Omental fat pad (tissue), 4 donors: ENCODE measurements at places on chromosomes 2 and 18.

GRCh38 chr2:183868153-183868552 lies 730.2 kb upstream of the ZNF804A start:
- no peak for DNase-seq

DNA sequence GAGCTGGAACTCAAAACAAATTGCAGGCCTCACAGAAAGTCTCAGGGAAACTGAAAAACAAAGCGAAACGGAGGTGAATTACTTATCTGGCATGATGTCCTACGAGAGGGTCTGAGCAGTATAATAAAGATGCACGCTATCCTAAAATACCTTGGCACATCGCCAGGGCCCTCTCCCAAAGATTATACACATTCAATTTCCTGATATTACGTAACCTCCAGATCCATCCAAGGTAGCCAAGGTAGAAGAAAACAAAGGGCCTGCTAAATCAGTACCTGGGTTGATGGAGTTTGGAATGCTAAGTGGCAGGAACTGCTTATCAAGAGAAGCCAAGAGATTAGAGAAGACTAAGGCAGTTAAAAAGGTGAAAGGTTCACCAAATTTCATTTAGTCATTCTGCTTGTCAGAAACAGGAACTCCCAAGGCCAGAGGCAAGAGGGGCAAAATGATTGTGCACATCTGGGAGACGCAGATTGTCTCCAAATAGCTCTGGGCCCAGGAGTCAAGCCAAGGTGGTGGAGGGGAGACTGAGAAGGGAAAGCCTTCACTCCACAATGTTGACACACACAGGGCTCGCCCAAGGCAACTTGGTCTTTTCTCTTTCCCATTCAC lies 236.8 kb upstream of the ATP5MC3 start:
- DNase-seq, result no peak

DNA sequence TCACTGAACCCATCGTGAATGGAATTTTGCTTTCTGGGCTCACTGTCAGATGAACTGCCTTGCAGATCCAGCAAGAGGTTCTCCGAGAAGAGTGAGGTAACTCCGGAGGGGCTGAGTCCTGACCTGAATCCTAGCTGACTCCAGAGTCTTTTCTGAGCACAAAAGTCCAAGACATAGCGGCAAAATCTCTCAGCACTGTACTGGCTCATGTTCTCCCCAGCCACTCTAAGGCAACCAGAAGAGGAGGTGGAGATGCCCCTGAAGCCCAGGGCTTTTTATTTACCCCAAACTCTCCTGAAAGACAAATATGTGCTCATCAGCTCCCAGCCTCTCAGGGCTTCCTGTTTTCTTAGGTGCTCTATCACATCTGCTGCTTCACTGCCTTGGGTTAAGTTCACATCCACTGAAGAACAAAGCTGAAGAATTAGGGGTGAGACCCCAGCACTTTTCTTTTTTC lies 221.8 kb downstream of the MREG start:
- DNase-seq, result no peak

- no peak for DNase-seq
Measured at GRCh38 chr2:33505966-33506365, 29.5 kb downstream of the RASGRP3 start.

DNA sequence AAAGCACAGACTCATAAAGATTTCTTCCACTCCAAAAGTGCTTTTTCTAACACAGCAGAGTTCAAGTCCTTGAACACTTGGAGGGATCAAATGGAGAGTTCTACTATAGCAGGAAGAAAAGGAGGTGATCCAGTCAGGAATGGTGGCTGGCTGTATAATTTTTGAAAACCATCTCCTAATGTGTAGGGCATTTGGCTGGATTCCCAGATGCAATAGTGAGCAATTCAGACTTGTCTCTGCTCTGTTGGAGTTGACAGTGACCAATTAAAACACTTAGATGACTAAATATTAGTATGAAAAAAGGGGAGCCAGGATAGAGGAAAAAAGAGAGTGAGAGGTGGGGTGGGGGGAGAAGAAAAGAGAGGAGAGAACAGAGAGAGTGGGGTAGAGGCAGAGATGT lies 5.3 kb upstream of the G6PC2 start:
- DNase-seq, result no peak

DNA sequence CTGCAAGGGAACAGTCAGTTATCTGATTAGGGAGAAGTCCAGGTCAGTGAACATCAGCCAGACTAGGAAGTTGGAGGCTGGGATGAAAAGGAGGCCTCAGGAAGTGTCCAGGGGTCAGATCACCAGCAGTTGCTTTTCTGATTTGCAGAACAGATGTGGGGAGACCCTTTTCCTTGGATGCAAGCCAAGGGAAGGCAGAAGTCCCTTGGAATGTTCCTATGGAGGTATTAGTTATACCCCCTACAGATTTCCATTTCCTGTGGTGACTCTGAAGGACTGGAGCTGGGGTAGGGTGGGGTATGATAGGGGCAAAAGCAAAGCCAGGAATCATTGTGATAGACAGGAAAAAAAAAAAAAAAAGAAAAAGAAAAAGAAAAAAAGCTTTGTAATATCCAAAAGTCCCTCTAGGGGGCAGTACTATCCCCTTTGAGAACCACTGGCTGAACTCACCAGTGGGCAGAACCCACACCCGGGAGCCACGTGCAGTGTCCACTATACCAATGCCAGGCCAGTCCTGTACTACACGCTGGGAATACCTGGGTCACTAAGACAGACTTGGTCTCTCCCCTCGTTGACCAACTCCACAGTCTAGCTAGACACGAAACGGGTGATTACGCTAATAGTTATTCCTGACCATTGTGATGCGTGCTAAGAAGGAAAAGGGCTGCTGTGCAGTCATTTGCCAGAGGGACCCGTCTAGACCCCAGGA lies 7.4 kb downstream of the DYSF start:
- DNase-seq, result no peak

- no peak for DNase-seq
Measured at GRCh38 chr2:8234757-8235374, 447.0 kb upstream of the ID2 start.

DNA sequence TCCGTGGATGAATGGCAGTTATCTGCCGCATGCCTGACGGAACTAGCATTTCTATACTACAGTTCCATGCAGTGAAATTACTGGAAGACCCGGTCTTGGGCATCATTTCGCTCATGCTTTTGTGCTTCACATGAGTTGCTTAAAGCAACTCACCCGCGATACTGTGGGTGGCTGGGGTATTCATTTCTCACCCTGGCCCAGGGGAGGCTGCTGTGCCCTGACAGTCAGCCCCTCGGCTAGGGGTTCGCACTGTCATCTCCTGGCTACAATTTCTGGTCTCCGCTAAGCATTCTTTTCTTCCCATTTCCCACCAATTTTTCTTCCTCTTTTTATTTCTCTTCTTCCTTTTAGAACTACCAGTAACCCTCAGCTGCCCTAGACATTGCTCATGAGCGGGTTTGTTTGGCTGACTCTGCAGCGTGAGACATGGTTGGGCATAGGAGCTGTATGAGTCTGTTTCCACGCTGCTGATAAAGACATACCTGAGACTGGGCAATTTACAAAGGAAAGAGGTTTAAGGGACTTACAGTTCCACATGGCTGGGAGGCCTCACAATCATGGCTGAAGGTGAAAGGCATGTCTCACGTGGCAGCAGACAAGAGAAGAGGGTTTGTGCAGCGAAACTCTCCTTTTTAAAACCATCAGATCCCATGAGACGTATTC lies 16.5 kb upstream of the CNDP2 start:
- no peak for DNase-seq

- peak; percentile 82 for DNase-seq
Measured at GRCh38 chr2:231714639-231715498, 6.5 kb downstream of the PTMA start.

GRCh38 chr2:141911485-141912066 lies 219.2 kb downstream of the LRP1B start:
- DNase-seq, result no peak

DNA sequence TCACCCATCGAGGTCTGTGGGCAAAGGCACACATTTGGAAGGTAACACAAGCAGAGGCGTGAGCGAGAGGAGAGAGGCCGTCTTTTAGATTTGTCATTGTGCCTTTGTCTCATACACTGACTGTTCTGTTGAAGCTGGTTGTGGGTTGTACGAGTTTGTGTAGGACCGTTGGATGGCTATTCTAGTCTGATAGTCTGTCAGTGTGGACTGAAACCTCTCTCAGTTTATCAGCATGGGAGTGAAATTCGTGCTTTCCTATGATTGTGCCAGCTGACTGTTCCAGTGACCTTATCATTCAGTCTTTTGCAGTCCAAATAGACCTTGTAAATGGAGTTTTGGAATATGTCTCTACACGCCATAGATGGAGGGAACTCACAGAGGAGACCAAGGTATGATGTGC lies 143.5 kb downstream of the LDLRAD4 start:
- DNase-seq, result no peak

GRCh38 chr2:12302140-12302539 lies 414.6 kb upstream of the TRIB2 start:
- no peak for DNase-seq

DNA sequence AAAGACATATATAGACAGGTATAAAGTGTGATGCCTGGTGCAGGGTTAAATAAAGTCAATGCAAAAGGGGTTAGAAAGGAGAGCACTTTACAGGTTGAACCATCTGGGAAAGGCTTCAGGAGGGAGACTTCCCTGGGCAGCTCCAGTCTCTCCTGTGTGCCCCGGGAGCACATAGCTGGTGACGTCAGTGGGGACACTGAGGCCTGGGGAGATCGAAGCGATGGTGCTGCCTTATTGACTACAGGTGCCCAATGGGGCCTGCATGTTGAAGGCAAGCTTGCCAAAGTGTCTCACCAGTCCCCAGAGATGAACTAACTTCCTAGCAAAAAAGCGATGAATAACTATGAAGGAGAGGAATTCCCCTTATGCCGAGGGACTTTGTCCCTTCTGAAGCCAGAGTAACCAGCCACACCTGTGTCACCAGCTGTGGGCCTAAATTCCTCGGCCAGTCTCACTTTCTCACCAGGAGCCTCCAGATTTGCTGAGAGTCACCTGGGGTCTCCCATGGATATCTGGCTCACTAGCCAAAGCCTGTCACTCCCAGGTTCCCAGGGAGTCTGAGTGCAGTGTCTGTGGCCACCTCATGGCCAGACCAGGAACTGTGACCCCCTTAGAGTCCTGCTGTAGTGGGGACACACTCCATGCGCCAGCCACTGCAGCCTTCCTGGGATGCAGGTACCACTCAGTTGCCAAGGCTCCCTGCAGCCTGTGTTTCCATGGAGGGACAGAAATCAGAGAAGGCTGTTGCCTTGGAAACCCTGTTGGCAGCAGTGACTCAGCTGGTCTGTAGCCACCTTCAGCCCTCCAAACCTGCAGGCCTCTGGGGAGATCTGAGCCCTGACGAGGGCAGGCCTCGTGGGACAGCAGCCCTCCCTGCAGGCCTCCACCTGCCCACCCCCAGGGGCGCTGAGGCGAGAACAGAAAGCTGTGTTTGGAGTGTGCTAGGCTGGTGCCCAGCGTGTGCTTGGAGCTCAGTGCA lies 128.7 kb downstream of the CTIF start:
- DNase-seq, result no peak

- DNase-seq, result no peak
Measured at GRCh38 chr2:129301431-129301913, 678.0 kb upstream of the RAB6C start.

- no peak for DNase-seq
Measured at GRCh38 chr2:46032996-46033395, 264.2 kb upstream of the EPAS1 start.

GRCh38 chr2:235580426-235581157 lies 86.7 kb downstream of the AGAP1 start:
- no peak for DNase-seq

GRCh38 chr2:9639000-9639602 lies 8.3 kb upstream of the YWHAQ start:
- no peak for DNase-seq

GRCh38 chr2:11976073-11976472 lies 229.6 kb downstream of the LPIN1 start:
- DNase-seq, result no peak

GRCh38 chr2:64386676-64387075 lies 67.3 kb upstream of the LGALSL start:
- DNase-seq, result no peak

DNA sequence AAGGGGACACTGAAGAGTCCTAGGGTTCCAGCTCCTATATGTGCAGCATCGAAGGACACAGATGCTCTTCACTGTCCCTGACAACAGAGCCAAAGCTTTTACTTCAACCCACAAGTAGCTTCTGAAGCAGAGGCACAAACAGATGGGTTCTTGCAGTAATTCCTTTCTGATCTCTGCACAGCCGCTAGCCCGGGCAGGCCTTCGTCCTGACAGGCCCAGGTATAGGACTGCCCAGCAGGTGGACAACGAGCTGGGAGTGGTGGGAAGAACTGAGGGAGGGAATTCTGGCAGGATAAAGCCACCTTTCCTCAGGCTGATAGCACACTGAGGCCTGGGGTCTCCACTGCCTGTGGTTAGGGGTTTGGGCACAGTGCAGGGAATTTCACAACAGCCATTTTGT lies 94.8 kb downstream of the RHOB start:
- no peak for DNase-seq

DNA sequence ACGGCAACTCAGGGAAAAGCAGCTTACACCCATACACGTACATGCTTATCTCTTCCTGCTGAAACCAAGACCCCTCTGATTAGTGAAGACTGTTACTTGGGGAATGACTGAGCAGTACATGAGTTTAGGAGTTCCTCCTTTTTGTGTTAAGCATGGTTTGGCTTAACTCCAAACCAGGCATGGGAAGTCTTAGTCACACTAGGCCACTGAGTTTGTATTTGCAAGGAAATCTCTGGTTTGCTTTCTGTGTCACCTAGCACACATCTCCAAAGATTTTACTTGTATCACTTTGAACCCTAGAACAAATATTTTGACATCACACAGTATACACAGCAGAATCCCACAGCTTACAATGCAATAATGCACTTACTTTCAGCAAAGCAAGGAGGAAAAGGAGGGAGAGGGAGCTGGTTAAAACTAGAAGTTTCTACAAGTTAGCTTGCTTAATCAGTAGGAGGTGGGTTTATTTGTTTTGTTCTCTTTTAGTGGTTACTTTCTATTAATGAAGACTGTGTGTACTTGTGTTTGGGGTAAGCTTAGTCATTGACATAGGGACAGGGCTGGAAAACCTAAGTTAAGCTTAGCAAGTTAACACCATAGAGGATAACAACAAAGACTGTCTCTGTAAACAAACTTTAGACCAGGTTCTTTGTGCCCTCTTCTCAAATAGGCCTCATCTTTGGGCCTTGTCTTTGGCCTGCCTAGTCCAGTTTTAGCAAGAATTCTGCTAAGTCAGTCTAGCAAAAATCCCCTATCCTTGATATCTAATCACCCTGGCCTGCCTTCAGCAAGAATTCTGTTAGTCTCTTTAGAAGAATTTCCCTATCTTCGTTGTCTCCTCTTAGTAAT lies 219.4 kb downstream of the MREG start:
- DNase-seq, result peak; percentile 31

DNA sequence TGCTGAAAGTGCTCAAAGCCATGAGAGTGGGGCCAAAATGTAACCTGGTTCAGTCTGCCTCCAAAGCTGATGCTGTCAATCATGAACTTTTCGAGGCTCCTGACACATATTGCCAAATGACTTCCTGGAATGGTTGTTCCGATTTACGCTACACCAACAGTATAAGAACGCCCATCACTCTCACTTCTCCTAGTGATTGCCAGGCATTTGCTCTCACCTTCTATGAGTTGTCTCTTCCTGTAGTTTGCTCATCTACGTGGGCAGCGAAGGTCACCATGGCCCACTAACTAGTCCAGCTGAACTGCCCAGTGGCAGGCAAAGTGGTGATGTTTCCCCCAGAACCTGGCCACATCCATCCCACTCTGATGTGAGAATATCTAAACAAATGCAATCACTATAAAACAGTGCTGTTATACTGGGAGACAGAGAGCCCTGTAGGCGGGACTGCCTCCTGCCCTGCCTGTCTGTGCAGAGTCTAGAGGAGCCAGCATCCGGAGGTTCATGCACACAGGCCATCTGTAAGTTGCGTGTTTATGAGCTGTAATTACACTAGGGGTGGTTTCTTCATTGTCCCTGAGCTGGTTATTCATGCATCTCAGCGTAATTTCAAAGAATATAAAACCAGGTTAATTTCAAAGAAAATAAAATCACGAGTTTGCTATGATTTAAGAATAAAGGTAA lies 8.8 kb upstream of the CABLES1 start:
- no peak for DNase-seq
